ENCODE measurements at places on chromosomes 2 and 18.

GRCh38 chr2:100757621-100758394, 62.1 kb upstream of the NPAS2 start:
- no peak for DNase-seq

GRCh38 chr2:48341551-48342133, 188.3 kb upstream of the STON1 start:
- DNase-seq, result no peak

DNA sequence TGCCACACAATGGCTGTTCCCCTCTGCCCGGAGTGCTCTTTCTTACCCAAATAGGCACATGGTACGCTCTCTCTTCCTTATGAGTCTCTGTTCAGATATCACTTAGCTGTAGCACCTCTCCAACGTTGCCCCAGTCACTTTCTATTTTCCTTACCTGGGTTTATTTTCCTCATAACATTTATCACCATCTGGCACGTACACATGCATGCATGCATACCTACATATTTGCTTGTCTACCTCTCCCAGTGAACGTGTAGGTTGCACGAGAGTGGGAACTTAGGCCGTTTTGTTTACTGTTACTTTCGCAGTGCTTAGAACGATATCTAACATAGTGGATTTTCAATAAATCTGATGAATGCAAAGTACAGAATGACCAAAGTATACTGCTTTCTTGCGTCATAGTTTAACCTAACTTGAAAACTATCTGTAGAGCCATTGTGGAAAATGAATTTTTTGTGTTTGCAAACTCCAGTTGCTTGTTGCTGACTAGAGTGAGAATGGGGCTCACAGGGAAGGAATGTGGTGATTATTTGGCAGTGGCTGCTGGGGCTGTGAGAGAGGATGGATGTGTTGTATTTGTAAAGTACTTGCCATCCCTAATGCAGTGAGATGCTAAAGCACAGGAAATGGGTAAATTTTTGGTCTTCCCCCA, 47.1 kb downstream of the ACSL3 start:
- DNase-seq, result no peak

GRCh38 chr18:49031511-49032188, 80.9 kb upstream of the SMAD7 start:
- DNase-seq, result peak; percentile 13

DNA sequence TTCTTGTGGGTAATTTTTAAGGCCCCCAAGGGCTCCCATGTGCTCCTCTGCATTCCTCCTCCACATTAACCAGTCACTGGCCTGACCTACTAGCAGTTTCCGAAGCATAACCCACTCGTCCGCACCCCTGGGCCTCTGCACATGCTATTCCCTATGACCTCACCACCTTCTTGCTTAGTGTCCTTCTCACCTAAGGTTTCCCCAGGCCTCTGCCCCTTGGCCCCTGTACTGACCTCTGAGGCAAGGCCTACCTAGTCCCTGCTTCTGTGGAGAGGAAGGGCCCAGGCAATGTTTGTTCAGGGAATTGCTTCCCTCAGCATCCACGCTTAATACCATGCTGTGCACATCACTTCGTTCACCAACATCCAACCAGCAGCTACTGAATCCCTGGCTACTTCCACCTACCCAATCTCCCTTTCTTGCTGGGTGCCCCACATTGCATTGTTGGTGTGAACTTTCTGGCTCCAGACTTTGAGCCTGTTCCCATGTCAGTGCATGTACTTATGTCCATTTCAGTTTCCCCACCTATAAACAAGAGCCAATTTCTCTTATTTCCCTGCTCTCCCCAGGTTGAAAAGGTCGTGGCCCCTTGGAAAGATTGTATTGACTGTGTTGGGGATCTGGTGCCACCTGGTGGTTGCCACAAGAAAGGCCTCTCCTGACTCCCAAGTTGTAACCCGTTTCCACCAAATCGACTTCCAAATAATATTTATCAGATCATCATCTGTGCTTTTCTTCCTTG, 19.2 kb upstream of the TMEM177 start:
- DNase-seq, result peak; percentile 52

DNA sequence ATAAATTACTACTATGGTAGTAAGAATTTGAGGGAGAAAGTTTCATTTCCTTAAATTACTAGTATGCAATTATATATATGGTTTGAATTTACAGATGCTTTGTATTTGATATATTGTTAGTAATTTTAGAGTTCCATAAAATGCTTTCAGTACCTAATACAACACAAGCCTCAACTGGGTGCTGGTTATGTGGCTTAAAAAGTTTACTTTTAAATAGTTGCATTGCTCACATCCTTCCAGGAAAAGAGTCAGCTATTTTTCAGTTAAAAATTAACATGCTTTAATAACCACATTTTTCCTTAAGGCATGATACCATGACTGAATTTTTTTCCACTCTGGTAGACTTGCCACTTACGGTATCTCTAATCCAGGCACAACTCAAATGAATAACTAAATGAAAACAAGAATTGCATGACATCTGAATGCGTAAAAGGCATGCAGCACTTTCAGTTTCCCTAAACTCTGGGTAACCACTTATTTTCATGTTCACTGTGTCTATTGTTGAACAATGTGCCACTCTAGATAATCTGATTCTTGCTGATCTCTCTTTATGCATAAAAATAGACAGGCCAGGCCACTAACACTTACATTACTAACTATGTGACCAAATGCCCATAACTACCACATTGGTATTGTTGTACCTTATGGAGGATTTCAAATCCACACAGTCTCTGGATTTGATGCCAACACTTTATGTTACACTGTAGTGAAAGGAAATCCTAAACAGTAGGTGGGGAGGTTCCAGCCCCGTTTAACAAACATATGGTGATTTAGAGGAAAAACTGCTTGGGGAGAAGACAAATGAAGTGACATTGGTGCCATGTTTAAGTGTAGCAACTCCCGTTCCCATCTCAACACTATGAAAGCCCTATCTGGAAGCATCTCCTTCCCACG, 35.5 kb upstream of the SLC35F5 start:
- DNase-seq, result no peak

DNA sequence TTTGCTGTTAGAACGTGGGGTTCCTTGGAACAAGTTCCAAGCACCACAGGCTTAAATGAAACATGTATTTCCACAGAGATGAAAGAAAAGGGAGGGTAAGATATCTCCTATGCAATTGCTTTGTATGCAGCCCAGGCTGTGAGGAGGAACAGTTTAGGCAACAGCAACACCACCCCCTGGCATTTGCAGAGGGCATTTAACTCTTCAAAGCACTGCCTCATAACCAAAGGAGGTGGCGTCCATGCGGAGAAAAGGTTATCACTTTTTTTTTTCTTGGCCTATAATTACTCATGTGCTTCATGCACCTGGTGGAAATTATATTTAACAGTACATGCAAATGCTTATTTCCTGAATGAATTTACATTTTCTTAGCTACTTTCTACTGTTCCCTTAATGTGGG, 286.0 kb downstream of the LPIN1 start:
- DNase-seq, result no peak

DNA sequence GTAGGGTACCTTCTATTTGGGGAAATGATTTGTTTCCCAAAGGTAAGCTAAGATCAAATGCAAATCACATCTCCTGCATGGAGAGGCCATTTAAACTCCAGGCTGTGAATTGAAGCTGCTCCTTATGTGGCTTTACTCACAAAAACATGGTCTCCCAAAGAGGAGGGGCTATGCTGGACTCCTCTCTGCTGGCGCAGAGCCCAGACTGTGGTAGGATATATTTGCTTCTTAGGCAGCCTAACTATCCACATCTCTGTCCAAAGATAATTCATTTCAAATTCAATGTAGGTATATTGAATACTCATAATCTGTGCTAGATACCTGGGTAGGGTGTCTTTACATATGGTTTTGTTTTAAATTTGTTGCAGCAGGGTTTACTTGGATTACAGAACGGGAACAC, 358.5 kb downstream of the ALK start:
- no peak for DNase-seq

DNA sequence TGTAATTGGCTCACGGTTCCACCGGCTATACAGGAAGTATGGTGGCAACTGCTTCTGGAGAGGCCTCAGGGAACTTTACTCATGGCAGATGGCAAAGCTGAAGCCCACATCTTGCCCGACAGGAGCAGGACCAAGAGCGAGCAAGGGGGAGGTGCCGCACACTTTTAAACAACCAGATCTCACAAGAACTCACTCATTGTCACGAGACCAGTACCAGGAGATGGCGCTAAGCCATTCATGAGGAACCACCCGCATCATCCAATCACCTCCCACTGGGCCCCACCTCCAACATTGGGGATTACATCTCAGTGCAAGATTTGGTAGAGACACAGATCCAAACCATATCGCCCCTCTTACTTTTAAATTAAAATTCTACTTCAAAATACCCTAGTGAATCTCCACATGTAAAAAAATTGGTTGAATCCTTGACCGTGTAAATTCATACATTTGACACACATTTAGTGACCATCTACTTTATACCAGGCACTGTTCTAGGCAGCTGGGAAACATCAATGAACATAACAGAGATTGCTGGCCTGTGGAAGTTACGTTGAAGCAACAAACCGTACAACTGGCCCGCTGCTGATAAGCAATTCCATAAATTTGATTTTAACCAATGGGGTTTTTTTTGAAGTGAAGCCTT, 87.6 kb downstream of the ALPK2 start:
- DNase-seq, result no peak

- DNase-seq, result no peak
Measured at GRCh38 chr2:210558708-210559107, 2.3 kb downstream of the CPS1 start.

DNA sequence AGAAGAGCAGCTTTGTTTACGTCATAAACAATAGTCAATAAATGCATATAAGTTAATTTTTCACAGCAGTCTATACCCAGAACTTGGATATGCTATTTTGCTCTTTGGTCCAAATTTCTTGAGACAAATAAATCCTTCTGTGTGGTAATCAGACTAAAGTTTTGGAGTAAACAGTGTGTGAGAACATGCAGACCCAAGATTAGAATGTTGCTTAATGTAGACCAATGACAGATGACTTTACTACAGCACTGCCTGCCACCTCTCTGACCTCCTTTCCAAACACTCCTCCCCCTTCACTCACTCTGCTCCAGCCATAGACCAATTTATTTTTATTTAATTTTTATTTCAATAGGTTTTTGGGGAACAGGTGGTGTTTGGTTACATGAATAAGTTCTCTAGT, 115.3 kb upstream of the TANK start:
- no peak for DNase-seq

GRCh38 chr2:9141091-9141667, 65.4 kb upstream of the ASAP2 start:
- no peak for DNase-seq

- no peak for DNase-seq
Measured at GRCh38 chr2:168948621-168949212, 47.6 kb downstream of the G6PC2 start.

DNA sequence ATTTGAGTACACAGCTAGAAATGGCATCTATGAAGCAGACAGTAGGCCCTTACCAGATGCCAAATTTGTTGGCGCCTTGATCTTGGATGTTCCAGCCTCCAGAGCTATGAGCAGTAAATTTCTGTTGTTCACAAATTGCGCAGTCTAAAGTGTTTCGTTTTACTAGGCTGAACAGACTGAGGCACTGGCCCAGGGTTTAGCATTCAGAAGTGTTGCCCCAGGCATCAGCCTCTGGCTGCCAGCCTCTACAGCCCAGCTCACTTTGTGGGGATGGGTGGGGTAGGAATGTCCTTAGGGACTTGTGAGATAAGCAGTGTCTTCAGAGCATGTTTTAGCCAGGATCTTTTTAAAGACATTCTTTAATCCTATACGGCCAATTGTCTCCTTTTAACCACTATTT, 51.5 kb upstream of the MGAT5 start:
- DNase-seq, result no peak

DNA sequence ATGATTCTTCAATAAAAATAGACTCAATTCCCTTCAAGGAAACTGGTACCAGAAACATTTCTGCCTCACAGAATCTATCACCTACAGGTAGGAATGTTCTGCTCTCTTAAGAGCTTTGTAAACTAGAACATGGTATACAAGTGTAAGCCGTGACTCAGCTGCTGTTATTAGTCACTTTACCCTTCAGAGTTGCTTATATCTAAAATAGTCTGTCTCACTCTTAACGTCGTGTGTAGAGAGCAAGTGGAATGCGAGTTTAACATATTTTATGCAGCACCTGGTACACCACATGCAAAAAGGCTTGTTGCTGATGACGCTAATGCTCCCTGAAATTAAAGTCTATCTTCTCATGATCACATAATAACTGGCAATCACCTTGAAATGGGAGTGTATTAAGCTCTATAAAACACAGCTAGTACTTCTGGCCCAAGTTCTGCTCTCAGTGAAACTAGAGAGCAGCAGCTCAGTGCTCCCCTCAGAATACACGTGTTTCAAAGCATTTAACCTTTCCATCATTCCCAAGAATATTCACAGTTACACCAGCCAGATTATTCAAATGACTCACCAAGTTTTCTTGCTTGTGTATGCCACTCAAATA, 420.0 kb downstream of the ZEB2 start:
- no peak for DNase-seq

DNA sequence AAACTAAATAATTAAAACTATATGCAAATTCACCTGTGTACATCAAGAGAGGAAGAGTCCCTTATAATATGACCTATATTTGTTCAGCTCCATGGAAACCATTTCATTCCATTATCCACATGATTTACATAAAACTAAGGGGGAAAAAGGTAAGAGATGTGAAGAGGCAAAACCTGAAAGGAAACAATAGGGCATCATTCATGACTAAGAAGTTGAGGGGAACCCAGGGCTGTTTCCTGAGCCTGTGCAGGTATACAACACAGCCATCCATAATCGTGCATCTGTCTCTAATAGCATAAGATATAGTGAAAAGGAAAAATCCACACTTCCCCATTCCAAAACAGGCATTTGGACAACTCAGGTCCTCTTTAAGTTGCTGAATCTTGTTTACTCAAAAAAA, 151.3 kb downstream of the NR4A2 start:
- no peak for DNase-seq

GRCh38 chr18:38025433-38026038, 459.9 kb upstream of the CELF4 start:
- DNase-seq, result no peak

- DNase-seq, result no peak
Measured at GRCh38 chr2:196914867-196915460, 11.5 kb downstream of the PGAP1 start.

- DNase-seq, result no peak
Measured at GRCh38 chr2:48954311-48954710, 198.8 kb upstream of the LHCGR start.

GRCh38 chr2:139477618-139478017, 697.4 kb upstream of the NXPH2 start:
- no peak for DNase-seq

GRCh38 chr2:205465791-205466190, 216.5 kb upstream of the NRP2 start:
- DNase-seq, result no peak

All from colonic mucosa (tissue), 4 donors.